ENCODE measurements at places on chromosomes 1 and 21. TPM values are rescaled to one million over a fixed set of nuclear protein-coding genes. Genes with fewer than 3 reads are reported as not detected.
A peak's percentile ranks its signal among the peaks of the same experiment; 100 is the strongest.

- no peak for DNase-seq
Measured at GRCh38 chr1:171107262-171107940, 16.7 kb downstream of the FMO3 start.

- DNase-seq, result peak; percentile 77
Measured at GRCh38 chr1:19765623-19766022, 34.1 kb downstream of the TMCO4 start.

GRCh38 chr1:28928314-28928941 lies 14.1 kb downstream of the EPB41 start:
- no peak for DNase-seq

GRCh38 chr1:219790834-219791615 lies 137.3 kb downstream of the SLC30A10 start:
- DNase-seq, result no peak

The ITGB2 gene
- 242 TPM for total RNA-seq

GRCh38 chr1:43034778-43035177 lies 76.1 kb upstream of the SLC2A1 start:
- no peak for DNase-seq

The ZSWIM5 gene
- total RNA-seq, result 0.51 TPM

The SH2D1B gene
- total RNA-seq, result not detected

The GPR25 gene
- total RNA-seq, result not detected

GRCh38 chr21:42378418-42378817 lies 12.1 kb upstream of the TFF1 start:
- DNase-seq, result no peak

The UBE2U gene
- not detected for total RNA-seq

DNA sequence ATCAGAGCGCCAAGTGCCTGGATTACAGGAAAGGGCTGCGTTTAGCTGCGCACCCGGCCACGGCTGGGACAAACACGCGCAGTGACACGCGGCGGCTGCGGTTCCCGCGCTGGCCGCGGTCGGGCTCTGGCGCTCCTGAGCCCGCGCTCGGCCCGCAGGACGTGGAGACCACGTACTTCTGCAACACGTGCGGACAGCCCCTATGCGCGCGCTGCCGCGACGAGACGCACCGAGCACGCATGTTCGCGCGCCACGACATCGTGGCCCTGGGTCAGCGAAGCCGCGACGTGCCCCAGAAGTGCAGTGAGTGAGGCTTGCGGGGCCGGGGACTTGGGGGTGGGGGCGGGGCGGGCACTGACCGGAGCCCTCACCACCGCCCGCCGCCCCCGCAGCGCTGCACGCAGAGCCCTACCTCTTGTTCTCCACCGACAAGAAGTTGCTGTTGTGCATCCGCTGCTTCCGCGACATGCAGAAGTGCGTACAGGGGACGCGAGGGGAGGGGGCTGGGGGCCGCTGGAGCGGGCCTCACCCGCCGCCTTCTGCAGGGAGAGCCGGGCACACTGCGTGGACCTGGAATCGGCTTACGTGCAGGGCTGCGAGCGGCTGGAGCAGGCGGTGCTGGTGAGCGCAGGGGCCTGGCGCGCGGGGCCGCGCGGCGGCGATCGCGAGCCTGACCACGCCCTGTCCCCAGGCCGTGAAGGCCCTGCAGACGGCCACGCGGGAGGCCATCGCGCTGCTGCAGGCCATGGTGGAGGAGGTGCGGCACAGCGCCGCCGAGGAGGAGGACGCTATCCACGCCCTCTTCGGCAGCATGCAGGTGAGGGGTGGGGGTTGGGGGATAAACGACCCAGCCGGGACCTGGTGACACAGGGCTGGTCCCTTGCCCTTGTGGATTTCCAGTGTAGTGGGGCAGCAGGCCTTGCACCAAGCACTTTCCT lies 3.1 kb downstream of the RNF207 start:
- DNase-seq, result peak; percentile 42

The CIART gene
- 1.5 TPM for total RNA-seq

The ETV3 gene
- total RNA-seq, result 30.9 TPM

- DNase-seq, result peak; percentile 15
Measured at GRCh38 chr1:54355931-54356679, 50.1 kb downstream of the SSBP3 start.

GRCh38 chr1:24236789-24237371 lies 49.8 kb upstream of the IFNLR1 start:
- DNase-seq, result no peak

The SLAMF8 gene
- 0.55 TPM for total RNA-seq

GRCh38 chr1:20551161-20551560 lies 1.2 kb upstream of the FAM43B start:
- DNase-seq, result no peak

The OLIG2 gene
- not detected for total RNA-seq

GRCh38 chr1:14238472-14239307 lies 359.8 kb upstream of the KAZN start:
- DNase-seq, result no peak

DNA sequence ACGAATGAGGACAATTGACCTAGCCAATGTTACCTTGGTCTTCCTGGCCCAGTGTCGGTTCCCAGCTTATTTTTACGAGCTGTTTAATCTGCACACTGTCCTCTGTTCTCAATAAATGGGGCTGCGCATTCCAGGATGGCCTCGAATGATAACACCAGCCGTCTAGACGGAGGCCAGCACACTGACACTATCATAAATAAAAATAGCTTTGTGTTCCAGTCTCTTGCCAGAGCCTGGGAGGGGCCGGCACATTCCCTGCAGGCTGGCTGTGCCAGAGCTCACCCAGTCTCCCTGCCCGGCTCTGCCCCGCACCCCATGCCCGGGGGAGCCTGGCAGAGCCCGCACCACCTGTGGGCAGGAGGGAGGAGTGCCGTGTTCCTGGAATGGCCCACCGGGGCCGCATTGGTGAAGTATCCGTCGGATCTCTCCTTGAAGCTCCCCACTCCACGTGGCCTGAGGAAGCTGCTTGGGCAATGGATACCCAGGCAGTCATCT lies 92.1 kb downstream of the SPSB1 start:
- DNase-seq, result no peak

DNA sequence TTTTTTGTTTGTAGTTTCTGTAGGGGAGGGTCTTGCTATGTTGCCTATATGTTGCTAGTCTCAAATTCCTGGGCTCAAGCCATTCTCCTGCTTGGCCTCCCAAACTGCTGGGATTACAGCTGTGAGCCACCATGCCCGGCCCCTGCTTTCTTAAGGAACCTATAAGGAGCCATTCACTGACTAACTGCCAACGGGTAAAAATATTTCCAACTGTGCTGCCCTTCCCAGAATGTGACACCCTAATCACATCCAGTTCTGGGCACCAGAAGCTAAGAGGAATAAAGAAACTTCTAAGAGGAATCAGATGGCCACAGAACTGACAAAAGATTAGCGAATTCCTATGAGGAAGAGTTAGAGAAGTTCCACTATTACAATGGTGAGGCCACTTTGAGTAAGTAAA lies 6.4 kb downstream of the SYPL2 start:
- DNase-seq, result no peak

DNA sequence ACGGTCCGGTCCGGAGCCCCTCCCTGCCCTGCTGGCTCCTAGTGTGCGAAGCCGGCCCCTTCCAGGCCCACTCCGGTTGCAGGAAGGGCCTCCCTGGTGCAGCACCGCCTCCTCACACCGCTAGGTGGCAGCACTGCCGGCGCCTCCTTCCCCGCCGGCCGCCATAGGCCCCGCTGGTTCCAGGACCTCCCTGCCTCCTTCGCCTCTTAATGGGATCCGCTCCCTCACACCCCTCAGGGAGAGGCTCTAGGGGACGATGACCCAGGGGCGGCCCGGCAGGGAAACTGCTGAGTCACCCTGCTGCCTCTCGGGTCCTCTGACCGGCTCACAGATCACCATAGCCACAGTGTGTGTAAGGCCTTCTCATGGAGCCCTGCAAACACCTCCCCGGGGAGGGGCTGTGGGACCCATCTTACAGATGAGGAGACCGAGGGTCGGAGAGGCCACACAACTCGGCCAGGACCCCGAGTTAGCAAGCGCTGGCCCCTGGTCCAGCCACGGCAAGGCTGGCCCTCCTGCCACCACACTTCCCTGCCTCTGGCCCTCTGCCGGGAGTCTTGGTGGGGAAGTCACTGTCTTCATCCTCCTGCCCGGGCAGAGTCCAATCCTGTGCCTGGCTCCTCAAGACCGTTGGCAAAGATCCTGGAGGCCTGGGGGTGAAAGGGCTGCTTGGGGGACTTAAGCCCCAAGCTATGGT lies 1.6 kb upstream of the AJAP1 start:
- DNase-seq, result peak; percentile 64

GRCh38 chr1:23963617-23964234 lies 4.1 kb downstream of the PNRC2 start:
- DNase-seq, result no peak

- DNase-seq, result no peak
Measured at GRCh38 chr1:156117414-156118176, 3.1 kb downstream of the LMNA start.

GRCh38 chr1:170445096-170445495 lies 86.9 kb upstream of the GORAB start:
- no peak for DNase-seq

DNA sequence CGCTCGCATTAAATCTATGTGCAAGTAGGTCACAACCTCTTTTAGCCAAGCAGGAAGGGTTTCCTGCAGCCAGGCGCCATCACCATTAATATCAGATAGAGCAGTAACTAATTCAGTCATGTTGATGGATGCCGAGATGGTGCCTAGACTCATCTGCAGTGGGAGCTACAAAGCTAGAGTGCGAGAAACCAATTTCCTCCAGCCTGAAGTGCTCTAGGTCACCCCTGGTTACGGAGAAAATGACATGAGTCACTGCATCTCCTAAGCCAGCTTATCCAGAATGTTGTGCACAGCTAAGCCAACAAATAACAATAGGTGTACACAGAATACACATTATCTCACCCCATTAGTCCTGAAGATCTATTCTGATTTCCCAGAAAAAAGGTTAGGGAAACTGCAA lies 36.0 kb downstream of the OVAAL start:
- DNase-seq, result no peak

GRCh38 chr1:33222381-33222780 lies 33.9 kb upstream of the ZNF362 start:
- DNase-seq, result no peak

The ZYG11B gene
- total RNA-seq, result 14.2 TPM

- no peak for DNase-seq
Measured at GRCh38 chr1:232922485-232922884, 27.9 kb upstream of the NTPCR start.

DNA sequence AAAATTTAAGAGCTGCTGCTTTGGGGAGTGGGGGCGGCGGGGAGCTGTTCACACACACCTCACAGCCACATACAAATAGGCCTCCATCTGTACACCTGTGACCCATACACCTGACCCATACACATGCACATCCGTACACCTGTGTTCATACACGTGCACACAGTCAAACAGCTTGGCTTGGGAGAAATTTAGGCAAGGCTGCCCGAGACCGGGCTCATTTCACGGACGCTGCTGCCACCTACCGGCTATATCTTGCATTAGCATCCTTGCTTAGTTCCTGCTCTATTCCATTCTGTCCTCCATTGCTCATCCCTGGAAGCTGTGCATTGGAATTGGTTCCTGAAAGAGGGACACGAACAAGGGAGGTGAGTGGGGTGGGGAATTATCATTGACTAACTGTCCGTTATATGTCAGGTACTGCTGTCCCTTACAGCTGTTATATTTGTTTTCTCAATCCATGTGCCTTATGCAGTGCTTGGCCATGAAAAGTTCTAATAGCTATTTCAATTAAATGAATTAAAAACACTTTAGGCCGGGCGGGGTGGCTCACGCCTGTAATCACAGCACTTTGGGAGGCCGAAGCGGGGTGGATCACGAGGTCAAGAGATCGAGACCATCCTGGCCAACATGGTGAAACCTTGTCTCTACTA lies 37.1 kb upstream of the EPB41 start:
- DNase-seq, result peak; percentile 85

- no peak for DNase-seq
Measured at GRCh38 chr1:39255222-39255621, 50.7 kb downstream of the MACF1 start.

The KDF1 gene
- total RNA-seq, result not detected

The MINDY1 gene
- 18.3 TPM for total RNA-seq

GRCh38 chr21:35323947-35324346 lies 274.8 kb upstream of the RUNX1 start:
- no peak for DNase-seq

DNA sequence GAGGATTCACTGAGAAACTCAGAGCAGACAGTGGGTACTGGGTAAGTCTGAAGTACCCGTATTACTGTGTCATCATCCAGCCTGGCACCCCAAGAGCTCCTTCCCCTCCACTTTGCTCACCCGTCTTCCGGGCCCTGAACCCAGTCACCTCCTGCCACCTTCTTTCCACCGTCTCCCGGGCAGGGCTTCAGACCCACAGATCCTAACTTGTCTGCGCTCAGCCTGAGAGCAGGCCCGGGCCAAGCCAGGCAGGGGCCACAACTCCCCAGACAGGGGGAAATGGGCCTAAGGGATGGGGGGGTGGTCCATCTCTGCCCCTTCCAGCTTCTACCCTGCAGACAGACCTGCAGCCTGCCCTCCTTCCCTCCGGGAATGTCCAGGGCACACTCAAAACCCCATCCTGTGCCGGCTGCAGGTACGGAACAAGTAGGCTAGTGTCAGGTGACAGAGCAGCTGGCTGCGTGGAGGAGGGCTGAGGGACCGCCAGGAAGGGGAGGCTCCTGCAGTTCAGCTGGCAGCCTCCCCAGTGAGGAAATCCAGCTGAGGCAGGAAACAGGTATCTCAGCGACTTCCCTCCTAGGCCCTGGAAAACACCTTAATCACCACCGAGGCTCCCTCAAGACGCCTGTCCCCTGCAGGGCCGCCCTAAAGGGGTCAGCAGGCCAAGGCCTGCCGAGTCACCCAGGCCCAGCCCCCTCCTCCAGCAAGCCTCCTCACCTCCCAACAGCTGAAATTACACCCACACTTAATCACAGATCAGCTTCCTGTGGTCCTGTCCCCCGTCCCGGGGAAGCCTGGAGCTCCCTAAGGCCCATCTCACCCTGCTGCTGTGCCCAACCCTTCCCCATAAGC lies 3.5 kb downstream of the HSPG2 start:
- DNase-seq, result no peak

DNA sequence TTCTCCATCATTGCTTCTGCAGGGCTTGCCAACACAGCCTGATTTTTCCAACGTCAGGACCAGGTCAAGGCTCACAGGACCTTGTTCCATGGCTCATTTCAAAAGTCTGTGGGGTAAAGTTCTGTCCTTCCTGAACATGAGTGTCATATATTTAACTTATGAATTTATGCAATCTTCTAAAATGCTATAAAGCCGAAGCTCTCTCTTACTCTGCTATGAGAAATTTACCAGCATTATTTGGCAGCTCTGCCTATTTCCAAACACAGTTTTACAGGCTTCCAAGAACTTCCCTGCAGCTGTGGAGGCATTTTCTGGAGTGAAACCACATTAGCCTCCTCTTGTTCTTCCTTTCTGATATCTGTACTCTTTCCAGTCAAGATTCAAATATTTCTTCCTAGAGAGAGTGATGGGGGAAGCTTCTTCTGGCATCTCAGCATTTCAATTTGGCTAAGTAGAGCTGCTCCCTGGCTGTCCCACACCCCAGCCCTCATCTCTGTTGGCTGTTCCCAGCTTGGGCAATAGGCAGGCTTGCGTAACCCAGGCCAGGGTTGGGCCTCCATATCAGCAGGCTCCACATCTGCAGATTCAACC lies 15.6 kb upstream of the HMGCS2 start:
- DNase-seq, result no peak

Measured in activated CD4-positive, alpha-beta memory T cell treated with anti-CD3 and anti-CD28 coated beads for 36 hours (primary cell).